ENCODE measurements at places on chromosomes 2 and 18.

- DNase-seq = no peak
Measured at GRCh38 chr2:30865243-30865642, 58.0 kb upstream of the CAPN13 start.

DNA sequence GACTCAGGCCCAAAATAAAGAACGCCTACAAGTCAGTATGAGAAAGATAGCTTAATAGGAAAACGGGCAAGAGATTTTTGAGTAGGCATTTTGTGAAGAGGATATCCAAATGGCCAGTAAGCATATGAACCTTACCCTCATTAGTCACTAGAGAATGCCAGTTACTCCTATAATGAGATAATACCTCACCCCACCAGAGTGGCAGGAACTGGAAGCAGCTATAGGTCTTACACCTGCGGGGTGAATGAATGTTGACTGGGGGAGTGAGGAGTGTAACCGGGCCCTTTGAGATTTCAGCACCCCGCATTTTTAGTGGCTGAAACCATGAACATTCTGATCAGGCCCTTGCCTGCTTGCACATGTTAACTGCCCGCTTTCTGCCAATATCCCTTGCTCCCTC, 7.5 kb upstream of the PTPN2 start:
- DNase-seq = no peak

- no peak for DNase-seq
Measured at GRCh38 chr18:79199691-79200374, 130.6 kb downstream of the ATP9B start.

DNA sequence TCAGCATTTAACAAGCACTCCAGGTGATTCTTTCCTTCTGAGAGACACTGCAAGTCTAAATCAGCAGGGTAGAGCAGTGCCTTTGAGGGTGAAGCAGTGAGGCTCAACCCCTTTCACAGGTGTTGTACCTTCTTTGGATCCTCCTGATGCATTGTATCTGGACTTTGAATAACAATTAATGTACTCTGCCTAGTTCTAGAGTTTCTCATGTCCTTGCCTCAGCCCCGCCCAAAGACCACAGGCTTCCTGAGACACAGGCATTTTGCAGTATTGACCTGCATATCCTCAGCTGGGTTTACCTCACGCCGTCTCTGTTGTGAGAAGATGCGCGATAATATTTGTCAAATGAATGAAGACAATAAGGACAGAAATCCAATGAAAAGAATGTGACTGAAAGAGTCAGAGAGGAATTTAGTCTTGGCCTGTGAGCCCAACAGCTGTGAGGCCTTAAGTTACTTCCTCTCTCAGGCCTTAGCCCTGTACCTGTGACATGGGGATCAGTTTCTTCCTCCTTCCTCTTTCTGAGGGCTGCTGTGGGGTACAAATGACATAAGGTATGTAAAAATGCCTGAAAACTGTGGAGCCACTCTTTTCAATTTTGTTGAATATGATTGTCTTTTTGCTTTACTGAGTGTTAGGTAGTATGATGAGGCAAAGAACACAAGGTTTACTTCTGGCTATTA, 43.7 kb downstream of the WIPF1 start:
- DNase-seq = no peak

DNA sequence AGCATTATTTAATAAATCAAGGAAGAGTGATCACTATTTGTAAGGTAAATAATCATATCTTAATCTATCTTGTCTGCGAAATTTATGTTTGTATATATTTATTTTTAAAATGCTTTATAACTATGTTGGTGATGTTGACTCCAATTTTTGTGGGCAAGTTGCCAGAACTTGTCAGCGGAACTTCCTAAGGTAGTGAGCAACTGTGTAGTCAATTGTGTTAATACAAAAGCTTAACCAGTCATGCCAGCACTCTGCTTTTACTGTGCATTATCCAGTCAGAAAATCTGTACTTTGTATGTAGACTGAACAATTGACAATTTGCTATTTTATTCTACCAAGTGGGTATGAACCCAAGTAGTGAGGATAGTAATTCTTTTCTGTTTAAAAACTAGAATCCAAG, 61.9 kb upstream of the RND3 start:
- no peak for DNase-seq

DNA sequence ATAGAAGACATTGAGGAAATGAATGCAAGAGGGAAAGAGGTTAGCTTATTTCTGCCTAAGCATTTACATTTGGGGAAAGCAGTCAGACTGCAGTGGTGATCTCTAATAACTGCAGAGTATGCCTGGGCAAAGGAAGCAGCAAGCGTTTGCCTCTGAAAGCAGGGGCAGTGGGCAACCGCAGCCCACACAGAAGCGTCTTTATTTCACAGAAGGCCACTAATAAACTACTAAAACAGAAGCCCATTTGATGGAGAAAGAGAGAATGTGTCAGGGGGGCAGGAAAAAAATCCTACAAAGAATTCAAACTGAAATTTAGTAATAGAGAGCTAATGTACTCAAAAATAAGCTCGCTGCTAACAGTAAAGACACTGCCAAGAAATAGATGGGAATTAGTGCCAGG, 53.1 kb downstream of the LRRTM4 start:
- DNase-seq = no peak

DNA sequence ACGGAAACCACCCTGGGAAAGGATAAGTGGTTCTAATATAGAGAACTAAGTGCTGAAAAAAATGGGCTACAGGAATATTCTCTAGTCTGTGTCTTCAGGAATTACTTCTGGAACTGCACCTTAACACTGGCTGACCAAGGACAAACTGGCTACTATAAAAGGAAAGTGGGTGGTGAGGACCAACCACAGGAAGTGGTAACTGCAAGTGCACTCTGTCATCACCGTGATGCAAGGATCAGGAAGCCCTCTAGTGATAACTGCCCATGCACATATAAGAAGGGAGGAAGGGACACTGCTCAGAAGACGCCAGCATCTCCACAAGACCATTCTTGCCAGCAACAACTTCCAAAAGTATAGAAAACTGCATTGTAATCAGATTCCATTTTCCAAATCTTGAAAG, 424.4 kb upstream of the RGPD4 start:
- no peak for DNase-seq

GRCh38 chr2:40436093-40436475, 15.8 kb downstream of the SLC8A1 start:
- DNase-seq = no peak

DNA sequence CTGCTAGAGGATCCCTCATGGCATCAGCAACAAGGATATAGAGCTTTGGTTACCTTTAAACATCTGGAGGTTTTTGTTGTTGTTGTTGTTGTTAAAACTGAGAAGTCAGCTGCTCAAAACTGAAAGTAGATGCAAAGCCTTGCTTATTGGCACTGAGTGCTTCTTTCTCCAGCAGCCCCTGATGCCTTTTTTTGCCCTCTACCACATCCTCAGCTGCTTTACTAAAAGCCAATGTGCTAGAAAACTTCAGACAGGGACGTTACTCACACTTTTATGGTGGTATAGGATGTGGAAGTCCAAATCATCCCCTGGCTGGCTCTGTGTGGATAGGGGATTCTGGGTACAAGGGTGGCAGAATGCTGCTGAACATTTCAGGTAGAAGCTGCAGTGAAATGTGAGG, 78.3 kb upstream of the CHST9 start:
- DNase-seq = no peak

GRCh38 chr2:24351981-24352380, 8.4 kb downstream of the ITSN2 start:
- DNase-seq = no peak

- no peak for DNase-seq
Measured at GRCh38 chr2:176691471-176691870, 422.2 kb downstream of the MTX2 start.

GRCh38 chr2:189161894-189162293, 17.7 kb downstream of the COL5A2 start:
- no peak for DNase-seq

DNA sequence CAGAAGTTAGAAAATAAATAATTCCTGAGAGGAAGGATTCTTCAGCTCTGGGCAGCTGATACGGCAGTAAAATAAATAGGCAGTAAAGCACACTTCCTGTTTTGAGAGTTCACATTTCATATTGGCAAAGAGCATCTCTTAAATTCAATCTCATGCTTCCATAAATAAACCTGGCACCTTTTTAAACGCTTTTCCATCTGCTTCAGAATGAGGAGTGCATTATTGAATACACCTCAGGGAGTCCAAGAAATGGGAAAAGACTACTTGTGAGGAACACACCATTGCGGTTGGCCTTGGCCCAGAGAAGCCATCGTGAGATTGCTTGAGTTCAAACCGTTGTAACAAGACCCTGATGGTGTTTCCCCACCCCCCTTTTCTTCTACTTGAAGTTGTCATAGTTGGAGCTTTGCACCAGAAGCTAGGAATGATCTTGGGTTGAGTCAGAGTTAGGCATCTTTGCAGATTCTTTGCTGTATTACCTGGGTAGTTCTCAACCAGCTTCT, 123.9 kb downstream of the RDH14 start:
- DNase-seq = no peak

DNA sequence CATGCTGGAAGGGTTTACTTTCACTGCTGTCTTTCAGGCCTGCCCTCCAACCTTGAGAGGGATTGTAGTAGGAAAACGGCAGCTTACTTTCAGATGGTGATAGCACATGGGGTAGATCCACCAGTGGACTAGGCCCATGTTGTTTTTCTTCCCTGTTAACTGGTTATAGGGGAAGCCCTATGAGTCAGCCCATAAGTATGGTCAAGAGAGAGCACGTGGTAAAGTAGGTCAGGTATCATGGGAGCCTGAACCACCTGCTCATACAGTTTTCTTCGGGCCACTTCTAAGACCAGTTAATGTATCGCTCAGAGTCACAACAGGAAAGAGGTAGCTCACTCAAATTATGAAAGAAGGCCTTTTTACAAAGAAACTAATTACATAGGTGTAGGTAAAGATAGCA, 33.0 kb downstream of the PDK1 start:
- no peak for DNase-seq

DNA sequence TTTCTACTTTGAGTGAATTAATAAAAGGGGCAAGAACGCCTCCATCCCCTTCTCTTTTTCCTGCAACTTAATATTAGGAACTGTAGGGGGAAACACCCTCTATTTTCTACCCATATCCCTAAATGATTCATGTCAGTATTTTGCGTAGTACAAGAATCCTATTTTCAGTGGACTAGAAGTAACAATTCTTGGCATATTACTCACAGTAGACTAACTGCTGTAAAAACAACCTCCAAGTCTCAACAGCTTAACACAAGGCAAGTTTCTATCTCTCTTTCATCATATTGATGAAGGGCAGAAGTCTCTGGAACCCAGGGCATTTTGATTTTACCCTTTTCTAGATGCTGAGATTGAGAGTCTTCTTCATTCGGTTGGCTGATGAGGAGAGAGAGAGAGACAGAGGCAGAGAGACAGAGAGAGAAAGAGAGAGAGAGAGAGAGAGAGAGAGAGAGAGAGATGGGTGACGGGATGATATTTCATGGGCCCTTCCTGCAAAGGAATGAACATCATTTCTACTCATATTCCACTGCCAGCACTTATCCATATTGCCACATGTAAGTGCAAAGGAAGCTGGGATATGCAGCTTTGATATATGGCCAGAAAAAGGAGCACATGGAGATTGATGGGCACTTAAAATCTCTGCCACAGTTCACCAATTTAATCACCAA, 481.6 kb downstream of the LPIN1 start:
- DNase-seq = no peak

- no peak for DNase-seq
Measured at GRCh38 chr18:41940506-41941215, 14.4 kb upstream of the PIK3C3 start.

DNA sequence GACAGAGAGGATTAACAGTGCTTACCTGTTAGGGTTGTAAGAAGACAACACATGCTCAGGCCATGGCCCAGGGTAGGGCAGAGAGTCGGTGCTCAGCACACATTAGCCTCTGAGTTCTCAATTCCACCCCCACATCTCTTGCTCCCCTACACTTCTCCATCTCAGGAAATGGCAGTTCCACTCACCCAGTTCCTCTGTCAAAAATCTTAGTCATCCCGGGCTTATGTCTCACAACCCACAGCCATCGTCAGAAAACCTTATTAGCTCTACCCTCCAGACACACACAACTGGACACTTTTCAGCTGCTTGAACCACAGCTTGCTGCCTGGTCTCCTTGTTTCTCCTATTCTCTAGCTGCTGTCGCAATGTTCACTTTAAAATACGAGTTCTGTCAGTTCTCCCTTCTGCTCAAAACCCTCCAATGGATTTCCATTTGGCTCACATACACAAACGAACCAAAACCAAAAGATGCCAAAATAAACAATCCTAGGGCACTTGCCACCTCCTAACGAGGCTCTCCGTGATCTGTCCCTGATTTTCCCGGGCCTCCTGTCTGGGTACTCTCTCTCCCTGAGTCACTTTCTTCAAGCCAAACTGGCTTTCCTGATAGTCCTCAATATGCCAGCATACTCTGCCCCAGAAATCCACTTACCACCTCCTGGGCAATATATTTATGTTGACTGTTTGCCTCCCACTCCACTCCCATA, 89.7 kb downstream of the KCTD1 start:
- DNase-seq = no peak

- DNase-seq = no peak
Measured at GRCh38 chr2:19752500-19752899, 149.3 kb downstream of the TTC32 start.

- no peak for DNase-seq
Measured at GRCh38 chr18:48342125-48342524, 67.1 kb downstream of the ZBTB7C start.

DNA sequence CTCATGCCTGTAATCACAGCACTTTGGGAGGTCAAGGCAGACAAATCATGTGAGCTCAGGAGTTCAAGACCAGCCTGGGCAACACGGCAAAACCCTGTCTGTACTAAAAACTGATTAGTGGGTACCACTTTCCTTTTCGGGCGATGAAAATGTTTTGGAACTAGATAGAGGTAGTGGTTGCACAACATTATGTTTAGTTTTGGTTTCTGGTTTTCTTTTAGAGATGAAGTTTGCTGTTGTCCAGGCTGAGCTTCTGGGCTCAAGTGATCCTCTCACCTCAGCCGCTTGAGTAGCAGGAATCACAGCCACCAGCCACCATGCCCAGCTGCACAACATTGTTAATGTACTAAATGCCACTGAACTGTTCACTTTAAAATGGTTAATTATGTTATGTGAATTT, 27.6 kb downstream of the AAK1 start:
- DNase-seq = no peak

- DNase-seq = no peak
Measured at GRCh38 chr2:8627692-8628085, 54.2 kb upstream of the ID2 start.

DNA sequence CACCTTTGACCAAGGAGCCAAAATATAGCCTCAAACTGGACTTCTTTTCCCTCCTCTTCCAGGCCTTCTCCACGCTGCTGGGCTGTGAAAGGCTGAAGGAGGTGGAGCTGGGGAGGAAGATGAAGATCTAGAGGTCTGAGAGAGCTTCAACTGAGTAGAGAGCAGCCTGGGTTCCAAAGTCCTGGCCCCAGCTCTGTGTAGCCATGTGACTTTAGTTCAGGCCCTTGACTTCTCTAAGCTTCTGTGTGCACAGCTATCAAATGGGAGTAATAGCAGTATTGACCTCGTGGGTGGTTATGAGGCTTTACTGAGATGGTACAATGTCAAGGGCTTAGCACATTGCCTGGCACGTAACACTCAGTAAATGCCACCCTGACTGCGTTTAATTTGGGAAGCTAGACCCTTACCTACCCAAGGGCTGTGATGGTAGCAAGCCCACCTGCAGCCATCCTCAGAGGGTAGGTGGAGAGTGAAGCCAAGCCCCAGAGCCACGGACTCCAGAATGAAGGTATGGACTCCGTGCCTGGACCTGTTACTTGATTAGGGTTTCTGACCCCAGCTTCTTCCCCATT, 38.4 kb downstream of the SERTAD2 start:
- no peak for DNase-seq
